ENCODE measurements at places on chromosomes 16 and 17. TPM values are rescaled to one million over a fixed set of nuclear protein-coding genes. Genes with fewer than 3 reads are reported as not detected.

Gene MRPL27
- 156 TPM for polyA plus RNA-seq

Gene PHOSPHO1
- polyA plus RNA-seq, result 0.48 TPM

Gene KRTAP1-5
- 35.9 TPM for polyA plus RNA-seq

Gene ERCC4
- polyA plus RNA-seq, result 2.9 TPM

Gene TSC2
- polyA plus RNA-seq, result 95.9 TPM

Gene EEF2K
- 19.1 TPM for polyA plus RNA-seq

Gene KRT39
- polyA plus RNA-seq, result 0.15 TPM

Gene PLEKHH3
- 10.5 TPM for polyA plus RNA-seq

Gene NAGLU
- 29.2 TPM for polyA plus RNA-seq
